ENCODE measurements at places on chromosomes 2 and 18.

GRCh38 chr2:2016651-2017311, 272.5 kb upstream of the PXDN start:
- no peak for DNase-seq

DNA sequence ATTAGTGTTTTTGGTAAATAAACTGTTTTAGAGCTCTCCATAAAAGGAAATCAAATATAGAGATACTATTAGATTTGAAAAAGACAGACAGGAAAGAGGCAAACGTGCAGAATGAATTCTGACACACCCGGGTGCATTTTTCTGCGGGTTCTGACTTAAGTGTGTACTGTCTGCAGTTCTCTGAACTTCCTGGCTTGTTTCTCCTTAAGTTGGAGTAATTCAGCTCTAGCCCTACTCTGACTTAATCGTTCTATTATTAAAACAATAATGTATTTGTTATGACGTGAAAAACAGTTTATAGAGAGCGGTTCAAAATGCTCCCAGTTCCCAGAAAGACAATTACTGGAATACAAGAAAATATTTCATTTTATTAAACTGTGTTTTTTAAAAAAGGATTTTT, 305.9 kb downstream of the ARHGAP15 start:
- no peak for DNase-seq

DNA sequence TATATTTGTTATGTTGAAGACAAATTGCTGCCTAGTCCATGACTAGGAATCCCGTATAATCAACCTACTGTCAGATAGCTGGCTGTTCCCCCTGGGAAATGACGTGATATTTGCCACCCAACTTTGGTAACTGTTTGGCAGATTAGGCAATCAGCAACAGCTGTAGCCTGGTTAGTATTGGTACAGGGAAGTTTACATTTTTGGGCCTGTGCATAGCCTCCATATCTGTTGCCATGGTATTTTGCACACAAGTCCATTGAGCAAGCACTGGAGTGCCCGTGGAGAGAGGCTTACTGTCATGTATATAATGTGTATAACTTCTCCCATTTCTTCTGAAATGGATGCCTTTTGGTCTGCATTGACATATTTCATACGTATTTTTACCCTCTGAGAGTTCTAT, 27.7 kb downstream of the BIRC6 start:
- DNase-seq, result no peak

- DNase-seq, result no peak
Observed at GRCh38 chr2:156787517-156787916, 351.3 kb downstream of the GPD2 start.

DNA sequence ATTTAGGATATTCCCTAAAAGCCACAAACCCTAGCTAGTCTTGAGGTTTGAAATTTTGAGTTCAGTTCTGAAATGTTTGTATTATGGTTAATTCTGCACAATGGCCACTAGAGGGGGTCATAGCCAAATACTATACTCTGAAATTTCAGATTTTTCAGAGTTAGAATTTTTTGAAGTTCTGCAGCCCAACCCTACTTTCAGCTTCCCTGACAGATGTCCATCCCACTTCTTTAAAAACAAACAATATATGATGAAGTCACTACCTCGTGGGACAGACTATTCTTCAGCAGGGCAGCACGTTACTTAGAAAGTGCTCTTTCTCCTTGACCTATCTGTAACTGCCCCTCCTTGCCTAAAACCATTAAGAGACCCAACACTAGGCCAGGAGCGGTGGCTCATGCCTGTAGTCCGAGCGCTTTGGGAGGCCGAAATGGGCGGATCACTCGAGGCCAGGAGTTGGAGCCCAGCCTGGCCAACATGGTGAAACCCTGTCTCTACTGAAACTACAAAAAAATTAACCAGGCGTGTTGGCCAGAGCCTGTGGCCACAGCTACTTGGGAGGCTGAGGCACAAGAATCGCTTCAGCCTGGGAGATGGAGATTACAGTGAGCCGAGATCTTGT, 48.2 kb upstream of the PAPOLG start:
- DNase-seq, result no peak

DNA sequence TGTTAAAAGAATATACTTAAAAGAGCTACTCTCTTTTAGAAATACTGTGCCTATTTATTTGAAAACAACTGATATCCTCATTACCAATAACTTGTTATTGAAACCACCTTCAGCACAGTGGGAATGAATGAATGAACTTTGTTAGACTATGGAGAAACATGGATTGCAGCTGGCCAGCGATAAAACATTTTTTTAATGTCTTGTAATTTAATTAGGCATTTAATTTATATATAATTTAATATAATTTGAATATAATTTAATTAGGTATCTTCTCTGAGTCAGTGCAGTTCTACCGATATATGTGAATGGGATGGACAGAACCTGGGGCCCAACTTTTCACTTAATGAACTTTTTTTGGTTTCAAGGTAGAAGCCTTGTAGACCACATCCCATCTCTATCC, 94.4 kb downstream of the KCTD18 start:
- DNase-seq, result no peak

DNA sequence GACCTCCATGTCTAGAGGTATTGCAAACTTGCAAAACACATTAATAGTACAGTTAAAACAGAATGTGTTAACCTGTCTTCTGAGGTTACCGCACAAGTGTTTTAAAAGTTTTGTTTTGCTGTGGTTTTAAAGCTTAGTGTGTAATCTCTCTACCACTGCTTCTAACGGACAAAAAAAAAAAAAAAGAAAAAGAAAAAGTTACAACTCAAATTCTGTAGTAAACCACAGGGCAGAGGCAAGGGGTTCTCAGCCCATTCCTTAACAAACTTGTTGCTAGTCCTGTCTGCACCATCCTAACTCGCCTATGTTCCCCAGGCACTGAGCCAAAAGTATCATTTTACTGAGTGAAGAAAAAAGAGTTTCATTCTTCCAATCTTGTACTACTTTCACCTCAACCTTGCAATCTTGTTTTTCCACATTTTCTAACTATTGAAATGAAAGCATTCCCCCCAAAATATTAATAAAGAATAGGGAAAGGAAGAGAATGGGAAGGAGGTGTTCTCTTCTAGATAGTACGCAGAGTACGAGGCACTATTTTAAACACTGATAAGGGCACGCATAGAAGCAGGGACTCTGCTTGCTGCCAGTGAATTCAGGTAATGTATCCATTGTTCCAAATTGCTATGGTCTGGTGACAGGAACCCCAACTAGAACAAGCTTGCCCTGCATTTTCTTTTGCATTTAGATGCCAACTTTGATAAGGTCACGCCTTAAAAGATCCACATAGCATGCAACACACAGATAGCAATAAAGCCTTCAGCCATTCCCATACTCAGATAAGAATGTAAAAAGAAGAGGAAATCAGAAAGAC, 47.1 kb downstream of the IKZF2 start:
- no peak for DNase-seq

DNA sequence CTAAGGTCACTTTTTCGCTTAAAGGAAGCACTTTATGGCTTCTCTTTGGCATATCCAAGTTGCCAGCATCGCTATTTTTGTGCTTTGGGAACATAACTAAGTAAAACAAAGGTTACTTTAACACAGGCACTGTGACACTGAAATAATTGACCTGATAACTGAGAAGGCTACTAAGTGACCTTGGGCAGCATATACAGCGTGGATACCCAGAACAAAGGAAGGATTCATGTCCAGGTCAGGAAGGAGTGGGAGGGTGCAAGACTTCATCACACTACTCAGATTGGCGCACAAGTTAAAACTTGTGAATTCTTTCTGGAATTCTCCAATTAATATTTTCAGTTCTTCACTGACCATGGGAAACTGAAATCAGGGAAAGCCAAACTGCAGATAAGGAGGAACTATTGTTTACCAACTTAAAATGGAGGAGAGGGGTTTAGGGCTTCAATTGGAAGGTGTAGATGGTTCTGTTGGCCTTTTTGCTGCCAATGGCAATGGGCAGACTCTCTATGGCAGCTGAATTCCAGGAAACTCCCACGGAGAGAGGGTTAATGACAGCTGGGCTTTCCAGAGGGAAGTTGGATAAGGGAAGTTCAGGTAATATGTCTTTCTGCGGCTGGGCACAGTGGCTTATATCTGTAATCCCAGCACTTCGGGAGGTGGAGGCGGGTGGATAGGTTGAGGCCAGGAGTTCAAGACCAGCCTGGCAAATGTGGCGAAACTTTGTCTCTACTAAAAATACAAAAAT, 45.3 kb downstream of the COMMD1 start:
- no peak for DNase-seq

GRCh38 chr2:124920448-124920847, 895.4 kb downstream of the CNTNAP5 start:
- no peak for DNase-seq

GRCh38 chr2:162114271-162114670, 37.8 kb downstream of the GCG start:
- no peak for DNase-seq

DNA sequence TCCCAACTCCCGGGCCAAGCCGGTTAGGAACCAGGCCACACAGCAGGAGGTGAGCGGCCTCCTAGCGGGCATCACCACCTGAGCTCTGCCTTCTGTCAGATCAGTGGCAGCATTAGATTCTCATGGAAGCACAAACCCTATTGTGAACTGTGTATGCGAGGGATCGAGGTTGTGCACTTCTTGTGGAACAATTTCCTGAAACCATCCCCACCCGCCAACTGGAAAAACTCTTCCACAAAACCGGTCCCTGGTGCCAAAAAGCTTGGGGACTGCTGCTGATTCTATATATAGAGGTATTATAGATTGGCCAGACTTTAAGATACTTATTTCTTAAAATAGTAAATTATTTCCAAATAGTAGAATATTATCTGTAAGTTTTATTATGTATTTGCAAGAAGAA, 89.4 kb downstream of the PMS1 start:
- no peak for DNase-seq

- DNase-seq, result no peak
Observed at GRCh38 chr2:157261199-157261782, 3.8 kb downstream of the GALNT5 start.

DNA sequence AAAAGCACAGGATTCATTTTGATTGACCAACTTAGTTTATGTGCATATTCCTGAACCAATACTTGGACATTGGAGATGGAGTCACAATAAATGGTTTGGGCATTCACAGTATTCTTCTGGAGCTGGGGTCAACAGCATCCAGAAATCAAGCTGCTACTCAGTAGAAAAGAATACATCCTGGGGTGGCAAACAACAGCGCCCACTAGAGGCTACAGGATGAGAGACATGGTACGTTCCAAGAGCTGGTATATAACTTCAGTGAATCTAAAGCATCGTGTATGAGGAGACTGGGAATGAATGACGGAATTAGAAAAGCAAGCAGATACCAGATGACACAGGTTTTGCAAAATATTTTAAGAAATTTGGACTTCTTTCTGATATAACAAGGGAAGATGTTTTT, 142.9 kb upstream of the FIGN start:
- no peak for DNase-seq

DNA sequence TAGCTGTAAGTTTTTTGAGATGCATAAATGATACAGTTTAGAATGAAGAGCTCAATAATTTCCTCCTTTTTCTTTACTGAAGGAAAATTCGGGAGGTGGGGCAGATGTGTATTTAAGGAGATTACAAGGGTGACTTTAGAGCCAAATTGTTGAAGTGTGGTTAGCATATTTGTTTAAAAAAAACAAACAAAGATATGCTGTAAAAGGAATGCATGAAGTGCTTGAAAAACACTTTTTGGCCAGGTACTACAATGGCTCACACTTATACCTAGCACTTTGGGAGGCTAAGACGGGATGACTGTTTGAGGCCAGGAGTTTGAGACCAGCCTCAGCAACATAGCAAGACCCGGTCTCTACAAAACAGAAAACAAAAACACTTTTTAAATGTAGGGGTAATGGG, 38.4 kb downstream of the CD302 start:
- no peak for DNase-seq

Data from AG04449 (cell line).